ENCODE measurements at places on chromosomes 13 and 19. TPM values are rescaled to one million over a fixed set of nuclear protein-coding genes. Genes with fewer than 3 reads are reported as not detected.

- no peak overlapping the region for H3K27ac ChIP-seq
- no peaks in the 10 kb centered on the region for H3K4me1 ChIP-seq
- peaks cover 31% of the 10 kb centered on the region for H3K36me3 ChIP-seq
- DNase-seq, result no peak
- H3K4me3 ChIP-seq, result no peak overlapping the region
- no peaks in the 10 kb centered on the region for H3K27me3 ChIP-seq
Observed at GRCh38 chr19:39352381-39353255, 10.4 kb downstream of the SAMD4B start.

GRCh38 chr19:54364775-54365257 lies at the start of gene LAIR1:
TSS of gene LAIR1 (minus strand) at chr19:54364931. CDS start at chr19:54364804, 127 bp downstream.
- no peaks in the 10 kb centered on the region for H3K36me3 ChIP-seq
- no peak within 1 kb of the TSS for H3K27ac ChIP-seq
- H3K4me1 ChIP-seq, result no peaks in the 10 kb centered on the region
- no peak within 1 kb of the TSS for H3K4me3 ChIP-seq
- no peak for DNase-seq

GRCh38 chr19:4068047-4068966 lies 1.6 kb upstream of the ZBTB7A start:
- no peak overlapping the region for H3K27ac ChIP-seq
- no peaks in the 10 kb centered on the region for H3K36me3 ChIP-seq
- H3K4me1 ChIP-seq, result no peaks in the 10 kb centered on the region
- no peak overlapping the region for H3K4me3 ChIP-seq

GRCh38 chr19:51375504-51376221 lies 3.2 kb upstream of the NKG7 start:
- no peak overlapping the region for H3K4me3 ChIP-seq
- no peaks in the 10 kb centered on the region for H3K27me3 ChIP-seq
- H3K4me1 ChIP-seq, result no peaks in the 10 kb centered on the region
- no peak for DNase-seq
- H3K27ac ChIP-seq, result no peak overlapping the region

The NLRP5 gene
- total RNA-seq, result not detected
